CD4-positive, alpha-beta T cell treated with Interleukin-17A for 1 hour (primary cell): ENCODE measurements at places on chromosomes 3 and 15.

GRCh38 chr3:65436580-65436979, 602.1 kb downstream of the MAGI1 start:
- DNase-seq, result no peak

GRCh38 chr15:25694823-25695312, 168.3 kb downstream of the ATP10A start:
- DNase-seq, result no peak

DNA sequence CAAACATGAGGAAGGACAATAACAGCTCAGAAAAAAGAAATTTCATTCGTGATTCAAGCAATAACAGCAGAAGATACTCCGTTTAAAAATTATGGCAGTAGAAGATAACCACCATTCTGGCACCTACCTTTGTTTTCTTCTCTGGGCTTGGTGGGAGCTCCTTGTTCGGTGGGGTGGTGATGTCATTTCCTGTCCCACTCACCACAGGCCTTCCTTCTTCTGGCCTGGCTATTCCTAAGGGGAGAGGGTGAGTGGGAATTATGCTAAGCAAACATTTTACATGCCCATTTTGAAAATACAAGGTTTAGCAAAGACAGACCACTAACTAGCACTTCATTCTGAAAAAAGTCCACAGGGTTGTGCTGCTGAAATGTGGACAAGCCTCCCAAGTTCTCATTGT, 74.4 kb downstream of the DHX30 start:
- no peak for DNase-seq

DNA sequence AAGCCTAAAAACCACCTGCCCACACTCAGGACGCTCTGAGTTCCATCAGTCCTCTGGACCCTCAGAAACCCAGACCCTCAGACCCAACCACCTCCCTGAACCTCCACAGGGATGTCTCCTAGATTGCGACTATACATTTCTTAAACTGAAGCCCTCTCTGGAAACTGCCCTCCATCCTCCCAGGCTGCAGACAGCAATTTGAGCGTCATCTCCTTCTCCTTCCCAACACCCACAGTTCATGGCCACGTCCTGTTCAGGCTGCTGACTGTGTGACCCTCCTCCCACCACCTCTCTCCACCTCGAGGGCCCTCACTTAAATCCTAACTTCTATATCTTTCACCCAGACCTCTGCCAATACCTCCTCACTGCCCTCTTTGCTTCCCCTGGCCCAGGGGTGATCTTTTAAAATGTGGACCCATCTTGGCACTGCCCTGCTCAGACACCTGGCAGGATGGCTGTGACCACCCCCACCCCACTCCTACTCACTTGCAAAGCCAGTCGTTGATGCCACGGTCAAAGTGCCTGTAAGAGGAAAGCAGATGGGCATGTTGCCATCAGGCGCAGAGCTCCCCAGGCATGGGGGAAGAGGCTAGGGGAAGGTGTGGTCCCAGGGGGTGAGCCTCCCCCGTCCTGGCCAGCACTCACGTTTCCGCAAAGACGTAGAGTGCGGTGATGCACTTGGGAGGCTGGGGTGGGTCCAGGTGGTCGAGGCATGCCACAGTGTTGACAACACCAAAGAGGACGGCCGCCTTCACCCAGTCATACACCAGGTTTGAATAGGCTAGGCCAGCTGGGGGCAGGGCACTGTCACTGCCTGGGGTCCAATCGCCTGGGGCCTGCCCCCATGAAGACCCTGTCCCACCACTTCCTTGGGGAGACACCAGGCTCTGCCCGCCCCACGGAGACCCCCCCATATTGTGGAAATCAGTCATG, 6.0 kb downstream of the HHATL start:
- DNase-seq, result no peak

- no peak for DNase-seq
Measured at GRCh38 chr3:112446343-112446742, 52.9 kb downstream of the BTLA start.

- no peak for DNase-seq
Measured at GRCh38 chr3:100399341-100400071, 1.4 kb downstream of the TOMM70 start.

DNA sequence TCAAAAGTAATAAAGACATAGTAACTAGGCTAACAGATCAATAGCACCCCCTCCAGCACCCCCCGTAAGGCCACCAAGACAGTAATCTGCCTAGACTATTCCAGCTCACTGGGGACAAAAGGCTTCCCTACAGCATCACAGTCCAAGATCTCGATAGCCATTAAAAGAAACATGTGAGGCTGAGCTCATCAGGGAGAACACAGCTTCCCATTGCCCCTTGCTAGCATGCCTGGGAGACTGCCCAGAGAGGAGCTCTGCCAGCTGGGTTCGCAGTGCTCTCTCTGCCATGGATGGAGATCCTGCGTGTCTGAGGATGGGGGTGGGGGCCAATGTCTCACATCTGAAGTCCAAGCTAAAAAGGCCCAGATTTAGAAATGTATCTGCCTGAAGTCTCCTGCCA, 17.8 kb downstream of the LRIG1 start:
- no peak for DNase-seq

DNA sequence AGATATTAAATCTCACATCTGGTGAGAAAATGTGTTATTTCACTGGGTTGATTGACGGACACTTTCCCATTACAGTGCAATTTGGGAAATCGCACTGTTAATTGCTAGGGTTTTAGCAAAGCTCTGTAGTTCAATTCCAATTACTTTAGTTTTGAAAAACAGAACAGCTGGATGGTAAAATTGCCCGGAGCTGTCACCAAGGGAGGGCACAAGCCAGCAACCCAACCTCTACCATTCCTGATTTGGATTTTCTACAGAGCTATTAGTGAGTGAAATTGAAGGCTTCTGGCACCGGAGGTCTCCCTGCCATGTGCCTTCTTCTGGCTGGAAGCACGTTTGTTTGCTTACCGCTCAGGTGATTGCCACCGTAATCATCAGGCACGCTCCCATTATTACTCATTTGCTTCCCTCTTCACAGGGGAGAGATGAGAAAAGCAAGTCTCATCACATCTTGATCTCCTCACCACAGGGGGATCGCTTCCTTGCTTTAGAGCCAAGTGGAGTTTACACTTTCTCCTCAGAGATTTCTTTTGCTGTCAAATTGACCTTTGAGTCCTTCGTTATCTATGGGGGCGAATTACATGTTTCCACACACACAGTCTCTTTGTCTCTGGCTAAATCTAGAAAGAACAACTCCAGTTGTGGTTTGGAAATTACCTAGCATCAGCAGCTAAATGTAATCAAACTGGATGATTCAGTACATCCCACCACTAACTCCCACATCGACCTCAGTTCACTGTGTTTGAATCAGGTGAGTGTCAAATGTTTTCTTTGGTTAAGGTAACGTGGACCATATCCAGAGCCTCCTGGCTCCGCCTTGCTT, 421.7 kb upstream of the GOLIM4 start:
- no peak for DNase-seq

- no peak for DNase-seq
Measured at GRCh38 chr3:27637346-27637995, 84.7 kb downstream of the EOMES start.

DNA sequence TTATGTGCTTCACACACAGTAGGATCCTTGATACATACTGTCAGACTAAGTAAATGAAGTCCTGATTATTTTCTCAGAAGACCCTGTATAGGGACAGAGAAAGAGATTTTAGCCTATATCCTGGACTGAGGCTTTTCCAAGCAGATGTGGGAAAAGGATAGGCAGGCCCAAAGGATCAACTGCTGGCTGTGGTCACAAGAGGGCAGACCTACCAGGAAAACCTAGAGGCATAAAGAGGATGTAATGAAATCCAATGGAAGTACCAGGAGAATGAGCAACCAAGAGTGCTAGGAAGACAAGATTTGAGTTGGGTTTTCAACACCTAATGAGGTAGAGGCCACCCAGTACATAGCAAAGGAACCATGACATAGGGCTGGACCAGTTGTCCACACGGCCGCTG, 23.1 kb downstream of the DCLK3 start:
- DNase-seq, result no peak

DNA sequence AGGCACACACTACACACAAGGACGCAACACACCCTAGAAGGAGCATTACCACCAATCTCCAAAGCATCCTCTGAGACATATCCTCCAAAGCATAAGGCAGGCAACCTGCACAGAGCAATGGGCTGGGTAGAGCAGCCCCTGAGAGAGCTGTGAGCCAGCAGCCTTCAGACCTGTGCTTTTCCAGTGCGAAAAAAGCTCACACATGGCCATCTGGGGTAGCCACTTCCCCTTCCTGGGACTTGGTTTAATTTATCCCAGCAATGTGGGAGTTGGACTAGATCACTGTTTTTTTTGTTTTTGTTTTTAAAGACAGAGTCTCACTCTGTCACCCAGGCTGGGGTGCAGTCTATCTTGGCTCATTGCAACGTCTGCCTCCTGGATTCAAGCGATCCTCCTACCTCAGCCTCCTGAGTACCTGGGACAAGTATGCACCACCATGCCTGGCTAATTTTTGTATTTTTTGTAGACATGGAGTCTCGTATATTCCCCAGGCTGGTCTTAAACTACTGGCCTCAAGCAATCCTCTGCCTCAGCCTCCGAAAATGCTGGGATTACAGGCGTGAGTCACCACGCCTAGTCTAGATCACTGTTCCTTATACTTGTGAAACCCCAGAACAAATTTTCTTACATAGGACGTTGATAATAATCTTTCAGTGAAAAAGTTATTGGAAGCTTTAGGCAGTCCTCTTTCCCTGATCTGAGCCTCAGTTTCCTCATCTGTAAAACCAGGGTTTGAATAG, 18.9 kb downstream of the PTPN23 start:
- DNase-seq, result no peak

DNA sequence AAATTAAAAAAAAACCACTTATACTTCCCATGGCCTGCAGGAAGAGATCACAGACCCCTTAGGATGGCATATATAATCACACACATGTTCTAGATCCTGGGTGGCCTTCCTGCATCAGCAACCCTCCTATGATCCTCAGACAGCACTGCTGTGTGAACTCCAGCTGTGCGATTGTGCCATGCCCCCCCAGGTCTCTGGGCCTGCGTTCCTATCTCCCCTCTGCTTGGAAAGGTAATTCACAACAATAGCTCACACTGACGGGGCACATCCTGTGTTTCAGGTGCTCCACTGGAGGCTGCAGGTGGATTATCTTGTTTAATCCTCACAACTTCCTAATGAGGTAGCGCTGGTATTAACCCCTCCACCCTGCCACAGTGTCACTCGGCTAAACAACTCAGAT, 71.2 kb upstream of the GLCE start:
- no peak for DNase-seq
